Epithelial cell of proximal tubule (primary cell): ENCODE measurements at places on chromosomes 4 and X. TPM values are rescaled to one million over a fixed set of nuclear protein-coding genes. Genes with fewer than 3 reads are reported as not detected.

The SYNPO2 gene
- 0.40 and 0.43 TPM in 2 replicates for total RNA-seq

The STOX2 gene
- total RNA-seq = 2.3 and 4.3 TPM in 2 replicates

The RNF150 gene
- 0.58 and 0.69 TPM in 2 replicates for total RNA-seq

The SPANXD gene
- not detected in 2 replicates for total RNA-seq

The CSAG1 gene
- total RNA-seq = not detected in 2 replicates

The P2RY4 gene
- total RNA-seq = not detected in 2 replicates

The FDCSP gene
- total RNA-seq = not detected in 2 replicates

The SPANXN3 gene
- total RNA-seq = not detected in 2 replicates

The ARHGAP36 gene
- total RNA-seq = not detected in 2 replicates

The HMGN5 gene
- 0.17 and 3.0 TPM in 2 replicates for total RNA-seq

The TIMM8A gene
- 3.6 and 12.2 TPM in 2 replicates for total RNA-seq

The PTTG2 gene
- total RNA-seq = not detected in 2 replicates

The CXorf49 gene
- 15.4 and 70.9 TPM in 2 replicates for total RNA-seq

The PLP1 gene
- not detected in 2 replicates for total RNA-seq

The SSX4 gene
- total RNA-seq = not detected in 2 replicates

The PPP2R2C gene
- not detected in 2 replicates for total RNA-seq
